NCI-H187 (cell line): ENCODE measurements at places on chromosomes 2 and 18.

GRCh38 chr2:98711506-98711905, 19.4 kb downstream of the MGAT4A start:
- no peak for DNase-seq

GRCh38 chr2:231397011-231397927, 1.8 kb downstream of the B3GNT7 start:
- no peak for DNase-seq

- DNase-seq, result no peak
Measured at GRCh38 chr2:6913415-6914157, 3.6 kb upstream of the RNF144A start.

DNA sequence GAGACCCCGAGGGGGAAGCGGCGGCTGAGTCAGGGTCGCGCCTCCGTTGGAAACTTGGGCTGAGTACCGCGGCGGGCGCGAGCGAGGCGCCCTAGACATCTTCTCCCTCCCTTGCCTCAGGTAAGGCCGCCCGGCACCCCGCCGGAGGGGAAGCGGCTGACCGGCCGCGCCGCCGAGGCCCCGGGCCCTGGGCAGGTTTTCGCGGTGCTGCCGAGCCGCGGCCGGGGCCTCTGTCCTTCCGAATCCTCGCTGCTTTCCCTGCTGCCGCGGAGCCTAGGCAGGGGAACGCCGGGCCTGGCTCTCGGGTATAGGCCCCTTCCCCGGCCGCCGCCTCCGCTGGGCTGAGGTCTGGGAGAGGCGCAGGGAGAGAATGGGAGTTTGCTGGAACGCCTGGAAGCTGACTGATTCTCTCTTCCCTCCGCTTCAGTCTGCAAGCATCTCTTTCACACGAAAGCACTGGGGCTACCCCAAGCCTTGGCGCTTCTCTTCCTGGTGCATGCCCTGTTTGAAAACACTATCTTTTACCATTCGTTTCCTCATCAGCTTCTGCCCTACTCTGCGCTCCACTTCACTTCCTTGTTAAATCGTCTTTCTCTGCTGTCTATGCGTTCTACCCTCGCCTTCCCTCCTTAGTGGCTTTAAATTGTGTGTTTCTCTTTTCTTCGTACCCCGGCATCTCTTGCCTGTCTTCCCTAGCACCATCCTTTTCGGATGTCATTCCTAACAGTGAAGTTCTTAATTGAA, 652 bp downstream of the PPM1B start:
- DNase-seq, result no peak

DNA sequence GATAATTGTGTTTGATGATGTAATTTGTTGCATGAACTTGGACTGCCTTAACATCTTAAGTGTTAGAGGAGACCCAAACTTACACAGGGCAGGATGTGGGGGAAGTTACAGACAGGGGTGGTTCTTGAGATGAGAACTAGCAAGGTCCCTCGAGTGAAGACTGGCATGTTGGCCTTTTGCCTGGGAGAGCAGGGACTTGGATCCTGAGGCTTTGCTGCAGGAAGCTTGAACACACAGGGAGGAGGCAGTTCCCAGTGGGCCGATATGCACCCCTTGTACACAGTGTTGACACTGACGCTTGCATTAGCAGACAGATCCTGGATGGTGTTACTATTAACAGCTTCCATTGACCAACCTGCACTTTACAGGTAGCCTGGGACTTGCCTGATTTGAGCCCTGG, 47.5 kb downstream of the CHRNA1 start:
- DNase-seq, result no peak

- no peak for DNase-seq
Measured at GRCh38 chr18:70188113-70188512, 17.4 kb downstream of the RTTN start.

GRCh38 chr2:122780251-122780650, 1024.8 kb downstream of the TSN start:
- no peak for DNase-seq

DNA sequence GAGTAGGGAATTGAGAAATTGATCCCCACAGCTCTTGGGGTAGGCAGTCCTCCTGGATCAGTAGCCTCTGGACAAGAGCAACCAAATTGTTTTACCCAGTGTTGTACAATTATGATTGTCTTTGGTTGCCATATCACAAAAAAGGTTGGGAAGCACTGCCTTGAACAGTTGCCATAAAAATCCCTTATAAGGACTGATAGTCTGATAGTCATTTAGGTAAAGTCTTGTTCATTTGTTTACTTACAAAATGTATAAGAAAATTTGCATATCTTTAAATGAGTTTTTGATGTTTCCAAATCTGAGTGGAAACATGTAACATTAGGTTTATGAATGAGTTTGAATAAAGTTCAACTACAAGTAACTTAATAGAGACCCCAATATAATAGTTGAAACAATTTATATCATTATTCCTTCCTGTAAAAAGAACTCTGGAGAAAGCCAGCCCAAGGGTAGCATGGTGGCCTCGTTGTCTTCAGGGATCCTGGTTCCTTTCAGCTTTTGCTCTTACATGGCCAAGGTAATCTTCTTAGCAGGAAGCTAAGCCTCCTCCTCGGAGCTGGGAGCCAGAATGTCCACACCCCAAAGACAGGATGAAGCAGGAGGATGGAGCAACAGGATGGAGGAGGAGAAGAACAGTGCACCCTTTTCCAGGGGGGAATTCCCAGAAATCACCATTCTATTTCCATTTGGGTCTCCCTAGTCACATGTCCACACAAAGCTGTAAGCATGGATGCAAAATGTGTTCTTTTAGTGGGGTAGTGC, 35.7 kb upstream of the NEMP2 start:
- no peak for DNase-seq

DNA sequence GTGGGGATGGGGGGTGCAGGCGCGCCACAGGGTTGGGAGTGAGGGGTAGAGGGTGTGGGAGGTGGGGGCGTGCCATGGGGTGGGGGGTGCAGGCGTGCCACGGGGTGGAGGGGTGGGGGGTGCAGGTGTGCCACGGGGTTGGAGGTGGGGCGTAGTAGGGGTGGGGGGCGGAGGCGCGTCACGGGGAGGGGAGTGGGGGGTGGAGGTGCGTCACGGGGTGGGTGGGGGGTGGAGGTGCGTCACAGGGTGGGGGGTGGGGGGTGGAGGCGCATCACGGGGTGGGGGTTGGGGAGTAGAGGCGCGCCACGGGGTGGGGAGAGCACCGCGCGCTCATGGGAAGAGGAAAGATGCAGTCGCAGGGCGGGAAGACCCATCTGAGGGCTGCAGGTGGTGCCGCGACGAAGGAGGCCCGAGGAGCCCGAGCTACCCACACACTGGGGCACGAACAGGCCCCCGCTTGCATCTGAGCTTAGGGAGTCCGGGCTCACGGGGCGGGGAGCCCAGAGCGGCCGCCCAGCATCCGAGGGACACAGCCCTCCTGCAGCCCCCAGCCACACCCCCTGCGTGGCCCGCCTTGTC, 37.5 kb downstream of the SNED1 start:
- no peak for DNase-seq

GRCh38 chr18:43620936-43621335, 343.6 kb upstream of the SYT4 start:
- DNase-seq, result no peak

GRCh38 chr18:80137137-80137536, 28.1 kb downstream of the ADNP2 start:
- DNase-seq, result no peak

DNA sequence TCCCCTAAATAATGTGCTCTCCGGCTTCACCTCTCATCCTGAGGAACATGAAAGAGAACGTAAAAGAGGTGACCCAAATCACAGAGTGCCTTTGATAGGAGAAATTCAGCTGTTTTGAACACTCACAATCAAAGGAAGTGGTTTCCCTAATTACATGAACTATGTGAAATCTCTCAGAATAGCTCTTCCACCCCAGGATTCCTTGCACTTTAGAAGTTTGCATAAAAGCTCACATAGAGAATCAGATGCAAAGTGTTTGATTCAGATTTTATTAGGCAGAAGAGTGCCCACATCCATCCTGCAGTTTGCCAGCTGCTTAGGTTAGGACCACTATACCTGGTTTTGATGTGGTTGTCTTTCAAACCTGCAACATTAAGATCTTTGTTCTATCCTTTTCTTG, 61.0 kb downstream of the MAP3K20 start:
- no peak for DNase-seq

GRCh38 chr2:49837561-49838293, 683.4 kb upstream of the FSHR start:
- DNase-seq, result no peak

DNA sequence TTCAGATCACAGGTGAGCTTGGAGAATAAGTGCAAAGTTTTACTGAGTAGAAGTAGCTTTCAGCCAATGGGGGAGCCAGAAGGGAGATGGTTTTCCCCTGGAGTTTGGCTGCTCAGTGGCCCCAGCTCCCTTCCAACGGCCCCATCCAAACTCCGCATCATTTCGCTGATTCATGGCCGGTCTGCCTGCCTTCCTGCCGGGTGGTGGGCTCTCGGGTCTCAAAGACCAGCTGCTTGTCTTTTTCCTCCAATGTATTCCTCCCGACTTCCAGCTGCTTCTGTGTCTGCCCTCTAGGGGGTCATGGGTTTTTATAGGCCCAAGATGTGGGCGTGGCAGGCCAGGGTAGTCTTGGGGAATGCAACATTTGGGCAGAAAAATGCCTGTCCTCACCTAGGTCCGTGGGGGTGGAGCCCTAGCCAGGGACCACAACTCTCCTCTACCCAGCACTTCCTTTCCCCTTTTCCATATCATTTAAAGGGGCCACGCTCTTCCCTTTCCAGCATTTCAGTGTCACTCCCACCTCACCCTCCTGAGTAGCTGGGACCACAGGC, 73.5 kb downstream of the MEX3C start:
- no peak for DNase-seq

DNA sequence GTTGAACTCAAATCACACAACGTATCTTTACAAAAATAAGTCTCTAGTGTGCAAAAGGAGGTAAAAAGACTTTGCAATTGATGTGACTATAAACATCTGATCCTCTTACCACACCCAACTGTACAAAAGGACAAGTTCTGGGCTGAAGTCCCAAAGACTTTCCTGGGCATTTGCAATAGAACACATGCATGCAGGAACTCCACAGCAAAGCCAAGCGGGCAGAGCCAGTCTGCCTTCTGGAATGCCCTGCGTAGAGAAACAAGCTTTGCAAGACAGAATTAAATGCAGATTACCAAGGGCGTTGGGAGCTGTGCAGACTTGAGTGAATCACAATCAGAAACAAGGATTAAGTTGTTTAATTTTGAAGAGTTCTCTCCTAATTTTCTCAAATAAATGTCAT, 208.4 kb upstream of the ZNF521 start:
- no peak for DNase-seq

- no peak for DNase-seq
Measured at GRCh38 chr2:191155608-191156071, 4.8 kb upstream of the STAT4 start.

GRCh38 chr18:56884511-56884910, 233.4 kb downstream of the WDR7 start:
- no peak for DNase-seq

- no peak for DNase-seq
Measured at GRCh38 chr2:123101434-123101833, 923.7 kb upstream of the CNTNAP5 start.

DNA sequence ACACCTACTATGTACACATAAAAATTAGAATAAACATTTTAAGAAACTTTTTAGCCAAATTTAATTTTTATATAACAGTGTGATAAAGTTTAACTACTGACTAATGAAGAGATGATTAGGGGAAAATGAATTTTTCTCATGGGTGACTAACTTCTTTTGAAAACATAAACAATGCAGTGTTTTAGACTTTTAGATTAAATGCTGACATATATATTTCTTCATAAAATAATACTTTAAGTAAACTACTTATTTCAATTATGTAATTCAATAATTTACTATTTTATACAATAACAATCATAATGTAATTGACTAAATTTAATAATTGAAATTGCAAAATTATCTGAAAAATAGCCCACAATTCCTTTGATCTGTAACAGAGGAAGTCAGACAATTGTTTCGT, 233.3 kb upstream of the PXDN start:
- no peak for DNase-seq

DNA sequence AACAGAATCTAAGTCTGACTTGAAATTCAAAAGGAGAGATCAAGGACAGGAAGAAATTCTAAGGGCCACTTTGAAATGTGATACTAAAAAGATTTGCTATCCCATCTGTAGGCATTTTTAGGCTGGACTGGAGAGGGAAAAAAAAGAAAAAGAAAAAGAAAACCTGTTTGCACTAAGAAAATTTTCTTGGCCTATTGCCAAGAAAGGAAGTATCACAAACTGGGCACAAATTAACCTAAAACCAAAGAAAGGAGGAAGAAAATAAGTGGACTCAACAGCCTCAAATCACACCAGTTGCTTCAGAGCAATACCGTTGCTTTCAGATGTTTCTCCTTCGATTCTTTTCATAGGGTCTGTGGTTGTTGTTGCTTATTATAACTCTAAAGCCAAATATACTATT, 287.9 kb upstream of the VRK2 start:
- DNase-seq, result no peak

DNA sequence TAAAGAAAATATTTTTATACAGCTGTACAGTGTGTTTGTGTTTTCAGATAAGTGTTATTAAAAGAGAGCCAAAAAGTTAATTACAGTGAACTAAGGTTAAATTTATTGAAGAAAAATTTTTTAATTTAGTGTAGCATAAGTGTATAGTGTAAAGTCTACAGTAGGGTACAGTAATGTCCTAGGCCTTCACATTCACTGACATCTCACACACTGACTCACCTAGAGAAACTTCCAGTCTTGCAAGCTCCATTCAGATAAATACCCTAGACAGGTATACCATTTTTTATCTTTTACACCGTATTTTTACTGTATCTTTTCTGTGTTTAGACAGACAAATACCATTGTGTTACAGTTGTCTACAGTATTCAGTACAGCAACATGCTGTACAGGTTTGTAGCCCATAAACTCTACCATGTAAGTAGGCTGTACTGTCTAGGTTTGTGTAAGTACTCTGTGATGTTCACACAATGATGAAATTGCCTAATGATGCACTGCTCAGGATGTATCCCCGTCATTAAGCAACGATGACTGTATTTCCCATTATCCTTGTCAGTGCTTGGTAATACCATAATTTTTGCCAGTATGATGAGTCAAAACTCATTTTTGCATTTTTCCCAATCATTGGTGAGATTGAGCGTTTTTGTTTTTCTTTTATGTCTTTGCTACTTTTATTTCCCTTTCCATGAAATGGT, 48.2 kb upstream of the B3GNT2 start:
- no peak for DNase-seq

DNA sequence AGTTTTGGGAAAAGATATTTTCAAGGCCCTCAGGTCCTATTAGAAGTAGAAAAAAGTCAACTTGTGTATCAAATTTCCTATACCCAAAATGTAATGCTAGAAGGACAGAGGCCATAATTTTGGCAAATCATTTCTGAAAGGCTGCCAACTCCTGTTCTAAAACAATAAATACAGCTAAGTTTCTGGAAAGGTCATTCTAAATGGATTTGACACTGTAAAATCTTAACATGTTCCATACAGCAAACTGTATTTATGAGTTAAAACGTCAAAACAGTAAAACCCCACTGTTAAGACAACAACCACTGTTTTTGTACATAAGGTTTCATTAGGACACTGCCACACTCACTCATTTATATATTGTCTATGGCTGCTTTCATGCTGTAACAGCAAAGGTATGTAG, 9.7 kb downstream of the FAM98A start:
- DNase-seq, result no peak

- DNase-seq, result no peak
Measured at GRCh38 chr2:101693991-101694588, 3.4 kb upstream of the MAP4K4 start.
